Breast epithelium (tissue), 4 donors: ENCODE measurements at places on chromosomes 1 and 21. TPM values are rescaled to one million over a fixed set of nuclear protein-coding genes. Genes with fewer than 3 reads are reported as not detected.

- H3K4me1 ChIP-seq: no peaks in the 10 kb centered on the region
- peak within 1 kb of the TSS; percentile 28 for H3K27ac ChIP-seq
- no peaks in the 10 kb centered on the region for H3K27me3 ChIP-seq
- peak within 1 kb of the TSS; percentile 33 for H3K4me3 ChIP-seq
Measured at GRCh38 chr1:110872745-110873720, at the start of gene CD53. Gene CD53, plus strand, starts transcription at chr1:110873148. Its CDS starts 18,261 bp downstream, at chr1:110891409.

DNA sequence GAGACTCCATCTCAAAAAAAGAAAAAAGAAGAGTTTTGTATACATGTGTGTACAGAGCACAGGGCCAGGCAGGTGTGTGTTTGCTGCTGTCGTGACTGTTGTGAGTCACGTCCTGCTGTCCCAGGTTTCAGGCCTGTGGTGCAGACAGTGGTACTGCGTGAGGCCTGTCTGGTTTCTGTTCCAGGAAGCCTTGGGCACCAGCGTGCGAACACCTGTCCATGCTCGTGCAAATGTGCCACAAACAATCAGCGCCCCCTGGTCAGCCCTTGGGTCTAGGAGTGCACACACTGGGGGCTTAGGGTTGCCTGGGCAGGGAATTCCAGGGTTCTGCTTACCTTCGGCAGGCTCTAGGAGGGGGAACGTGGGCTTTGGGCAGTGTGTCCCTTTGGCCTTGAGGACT lies 16.9 kb downstream of the GPR157 start:
- H3K36me3 ChIP-seq: no peaks in the 10 kb centered on the region
- H3K4me3 ChIP-seq: no peak overlapping the region
- H3K27ac ChIP-seq: no peak overlapping the region

GRCh38 chr21:43815107-43815613 lies 25.8 kb downstream of the RRP1 start:
- no peak overlapping the region for H3K4me3 ChIP-seq
- H3K27me3 ChIP-seq: no peaks in the 10 kb centered on the region
- no peaks in the 10 kb centered on the region for H3K4me1 ChIP-seq
- no peak for DNase-seq
- no peaks in the 10 kb centered on the region for H3K36me3 ChIP-seq

CDC20 gene
- total RNA-seq: 1.3 TPM

GRCh38 chr21:29102791-29103257 lies 27.6 kb upstream of the MAP3K7CL start:
- no peak overlapping the region for H3K4me3 ChIP-seq
- no peaks in the 10 kb centered on the region for H3K27me3 ChIP-seq
- no peaks in the 10 kb centered on the region for H3K4me1 ChIP-seq
- no peak for DNase-seq
- H3K36me3 ChIP-seq: no peaks in the 10 kb centered on the region
- H3K27ac ChIP-seq: no peak overlapping the region

- no peaks in the 10 kb centered on the region for H3K36me3 ChIP-seq
- no peak overlapping the region for H3K4me3 ChIP-seq
- no peak overlapping the region for H3K27ac ChIP-seq
- H3K4me1 ChIP-seq: no peaks in the 10 kb centered on the region
Measured at GRCh38 chr1:4396551-4396950, 257.9 kb upstream of the AJAP1 start.

GRCh38 chr1:228140724-228141225 lies 696 bp downstream of the GUK1 start:
- H3K27me3 ChIP-seq: no peaks in the 10 kb centered on the region
- H3K4me3 ChIP-seq: peak overlapping the region; percentile 95
- H3K4me1 ChIP-seq: peaks cover 18% of the 10 kb centered on the region

CFAP74 gene
- 0.98 TPM for total RNA-seq

DNA sequence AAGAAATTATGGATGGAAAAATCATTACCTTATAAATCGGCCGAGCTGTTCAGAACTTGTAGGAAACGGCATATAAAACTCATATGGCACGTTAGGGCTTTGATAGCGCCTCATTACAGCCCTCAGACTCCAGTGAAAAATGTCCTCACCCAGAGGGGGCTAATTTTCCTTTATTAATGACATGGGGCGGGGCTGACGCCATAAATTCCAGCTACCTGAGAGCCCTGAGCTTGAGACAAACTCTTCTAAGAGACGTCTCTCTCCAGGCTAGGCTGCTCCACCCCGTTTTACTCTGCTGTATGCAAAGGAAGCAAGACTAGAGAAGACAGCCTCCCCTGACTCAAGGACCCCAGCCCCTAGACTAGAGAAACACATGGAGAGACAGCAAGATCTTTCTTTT lies 149.4 kb downstream of the TRABD2B start:
- H3K4me1 ChIP-seq: no peaks in the 10 kb centered on the region
- H3K27me3 ChIP-seq: no peaks in the 10 kb centered on the region
- H3K36me3 ChIP-seq: no peaks in the 10 kb centered on the region
- no peak for DNase-seq

FMO4 gene
- total RNA-seq: 27.7 TPM

DNA sequence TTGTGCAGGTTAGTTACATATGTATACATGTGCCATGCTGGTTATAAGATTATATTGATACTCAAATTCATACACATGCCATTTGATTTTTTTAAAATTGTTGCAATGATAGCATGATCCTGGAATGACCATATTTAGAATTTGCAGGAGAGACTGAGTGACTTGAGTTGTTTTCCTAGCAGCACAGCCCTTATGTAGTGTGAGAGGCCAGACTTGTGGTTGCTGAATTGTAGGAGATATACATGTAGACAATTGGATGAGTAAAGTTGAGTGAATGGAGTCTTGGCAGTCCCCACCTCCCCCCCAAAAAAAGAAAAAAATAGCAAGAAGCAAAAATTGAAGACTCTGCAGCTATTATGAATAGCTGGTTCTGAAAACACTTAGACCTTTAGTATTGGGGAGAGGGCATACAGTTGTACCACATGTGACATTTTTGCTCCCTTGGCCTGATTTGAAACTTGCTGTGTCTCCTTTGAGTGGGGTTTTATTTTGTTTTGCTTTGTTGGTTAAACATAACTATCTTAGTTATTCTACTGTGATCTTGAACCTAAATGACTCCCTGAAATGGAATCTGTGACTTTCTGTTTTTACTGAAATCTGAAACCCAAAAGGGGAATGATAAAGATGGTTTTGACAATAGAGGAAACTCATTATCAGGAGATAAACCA lies 280.3 kb downstream of the HMCN1 start:
- no peak overlapping the region for H3K27ac ChIP-seq
- no peak overlapping the region for H3K4me3 ChIP-seq
- H3K4me1 ChIP-seq: no peaks in the 10 kb centered on the region
- no peak for DNase-seq
- H3K36me3 ChIP-seq: no peaks in the 10 kb centered on the region
